ENCODE measurements at places on chromosomes 7 and 10. TPM values are rescaled to one million over a fixed set of nuclear protein-coding genes. Genes with fewer than 3 reads are reported as not detected.

DNA sequence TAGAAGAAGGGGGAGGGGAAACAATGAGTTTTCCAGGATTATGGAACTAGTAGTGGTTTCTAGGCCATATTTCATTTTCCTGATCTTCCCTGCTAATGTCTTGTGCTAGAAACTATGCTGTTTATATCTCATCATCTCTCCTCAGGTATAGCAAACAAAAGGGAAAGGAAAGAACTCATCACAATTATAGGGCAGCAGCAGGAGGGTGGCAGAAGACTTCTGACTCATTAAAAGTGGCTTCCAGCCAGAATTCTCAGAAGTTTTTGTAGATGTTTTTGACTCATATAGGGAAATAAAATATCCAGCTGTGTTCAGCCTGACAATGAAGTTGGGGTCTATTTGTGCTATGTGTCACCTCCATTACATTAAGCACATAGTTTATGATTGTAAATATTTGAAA, 6.5 kb downstream of the AHR start:
- peak; percentile 37 for DNase-seq

GRCh38 chr7:41058986-41059741, 643.7 kb downstream of the INHBA start:
- no peak for DNase-seq

DNA sequence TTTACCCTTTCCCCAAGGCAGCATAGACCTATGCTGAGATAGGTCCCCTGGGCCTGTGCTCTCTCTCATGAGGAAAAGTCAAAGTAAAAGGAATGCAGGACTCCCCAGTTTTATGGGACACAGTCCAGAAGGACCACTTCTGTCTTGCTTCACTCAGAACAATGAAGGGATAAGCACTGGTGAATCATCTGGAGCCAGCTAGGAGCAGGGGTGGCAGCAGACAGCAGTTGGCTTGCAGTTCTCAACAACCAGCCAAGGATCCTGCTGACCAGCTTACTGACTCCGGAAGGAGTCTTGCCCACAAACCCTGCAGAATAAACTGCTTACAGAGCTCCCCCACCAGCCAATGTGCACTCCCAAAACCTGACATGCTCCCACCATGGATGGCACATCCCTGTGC, 152.1 kb upstream of the GHITM start:
- DNase-seq, result no peak

GRCh38 chr10:57303566-57303965, 942.5 kb upstream of the ZWINT start:
- DNase-seq, result no peak

DNA sequence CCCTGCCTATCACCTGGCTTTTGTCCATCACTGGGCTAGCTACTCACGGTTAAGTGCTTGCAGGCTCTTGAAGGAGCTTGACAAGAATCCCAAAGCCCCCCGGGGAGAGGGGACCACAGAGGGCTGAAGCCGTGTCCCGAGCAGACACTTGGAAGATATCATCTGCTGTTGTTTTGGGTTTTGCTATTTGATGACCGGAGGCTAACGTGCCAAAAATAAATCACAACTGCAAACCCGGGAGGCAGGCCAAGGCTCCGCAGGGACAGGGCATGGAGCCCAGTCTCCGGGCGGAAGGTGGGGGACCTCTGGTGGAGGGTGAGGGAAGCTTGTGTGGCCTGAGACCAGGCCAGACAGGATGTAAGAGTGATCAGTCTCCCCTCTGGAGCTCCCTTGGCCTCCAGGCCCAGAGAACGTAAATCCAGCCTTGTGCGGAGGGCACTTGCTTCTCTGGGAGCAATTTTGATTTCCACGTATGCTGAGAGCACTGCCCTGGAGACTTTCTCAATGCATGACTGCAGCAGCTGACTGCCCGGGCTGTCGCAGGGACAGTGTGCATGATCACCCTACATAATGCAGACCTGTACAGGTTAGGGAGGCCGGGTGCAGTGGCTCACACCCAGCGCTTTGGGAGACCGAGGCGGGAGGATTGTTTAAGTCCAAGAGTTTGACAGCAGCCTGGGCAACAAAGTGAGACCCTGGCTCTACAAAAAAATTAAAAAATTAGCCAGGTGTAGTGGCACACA, at the start of gene PHKG1:
Gene PHKG1 (minus strand): TSS at position 164 of the 743 bp plus-strand sequence. CDS start 4,011 bp downstream, outside the sequence.
- no peak for DNase-seq

DNA sequence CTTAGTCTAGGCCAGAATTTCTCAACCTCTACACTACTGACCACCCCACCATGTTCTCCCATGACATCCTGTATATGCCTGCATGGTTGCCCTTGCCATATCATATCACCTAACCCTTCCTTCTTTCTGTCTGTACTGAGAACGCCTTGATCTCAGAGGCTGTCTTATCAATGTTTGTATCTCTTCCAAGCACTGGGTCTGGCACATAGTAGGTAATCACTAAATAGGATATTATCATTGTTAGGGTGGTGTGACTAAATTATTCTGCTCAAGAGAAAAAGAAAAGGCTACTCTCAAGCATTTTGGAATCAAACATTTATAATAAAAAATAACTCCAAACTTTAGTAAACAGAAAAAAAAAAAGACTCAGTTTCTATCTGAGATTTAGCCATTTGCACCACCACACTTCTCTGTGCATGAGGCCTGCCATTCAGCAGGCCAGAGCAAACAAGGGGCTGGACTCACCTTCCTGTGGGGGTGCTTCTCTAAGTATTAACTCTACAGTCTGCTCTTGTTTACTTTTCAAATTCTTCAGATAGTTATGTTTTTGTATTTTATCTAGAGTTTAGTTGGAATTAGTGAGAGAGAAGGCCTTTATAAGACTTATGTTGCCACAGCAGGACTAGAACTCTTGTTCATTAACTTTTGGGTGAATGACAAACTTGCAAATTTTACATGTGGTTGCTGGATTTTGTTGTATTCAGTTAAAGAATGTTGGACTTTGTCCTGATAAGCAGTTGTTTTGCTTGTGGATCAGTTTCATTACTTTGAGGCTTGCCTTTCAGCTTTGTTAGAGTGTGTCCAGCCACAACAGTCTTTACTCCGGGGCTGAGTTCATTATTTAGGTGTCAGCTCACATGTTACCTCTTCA, 5.4 kb downstream of the AGBL3 start:
- no peak for DNase-seq

DNA sequence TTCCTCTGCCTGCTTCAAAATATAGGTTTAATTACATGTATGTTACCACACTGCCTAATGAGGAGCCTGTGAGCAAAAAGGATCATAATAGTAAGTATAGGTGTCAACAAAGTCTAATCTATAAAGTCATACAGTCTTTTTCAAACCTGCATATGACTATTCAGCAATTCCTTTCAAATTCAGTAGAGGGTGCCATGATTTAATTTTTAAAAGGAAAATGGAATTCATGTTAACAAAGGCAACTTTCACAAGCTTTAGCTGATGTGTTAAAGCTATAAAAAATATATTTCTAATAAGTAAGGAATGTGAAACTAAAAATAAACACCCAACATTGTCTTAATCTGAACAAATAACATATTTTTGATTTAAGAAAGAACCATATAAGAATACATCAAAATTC, 52.1 kb downstream of the MPP7 start:
- DNase-seq, result no peak

GRCh38 chr10:46239993-46240683, 46.7 kb upstream of the ANTXRL start:
- DNase-seq, result no peak

DNA sequence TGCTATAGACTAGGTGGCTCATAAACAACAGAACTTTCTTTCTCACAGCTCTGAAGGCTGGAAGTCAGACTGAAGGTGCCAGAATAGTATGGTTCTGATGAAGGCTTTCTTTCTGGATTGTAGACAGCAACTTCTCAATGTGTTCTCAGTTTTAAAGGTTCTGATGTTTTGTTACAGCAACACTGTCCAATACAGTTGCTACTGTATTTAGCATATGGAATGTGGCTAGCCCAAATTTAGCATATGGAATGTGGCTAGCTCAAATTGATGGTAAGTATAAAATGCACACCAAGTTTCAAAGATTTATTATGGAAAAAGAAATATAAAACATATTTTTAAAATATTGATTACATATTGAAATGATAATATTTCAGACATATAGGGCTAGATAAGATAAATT, 145.3 kb downstream of the MBL2 start:
- DNase-seq, result no peak

- peak; percentile 70 for DNase-seq
Observed at GRCh38 chr7:94436018-94436604, 41.4 kb downstream of the COL1A2 start.

DNA sequence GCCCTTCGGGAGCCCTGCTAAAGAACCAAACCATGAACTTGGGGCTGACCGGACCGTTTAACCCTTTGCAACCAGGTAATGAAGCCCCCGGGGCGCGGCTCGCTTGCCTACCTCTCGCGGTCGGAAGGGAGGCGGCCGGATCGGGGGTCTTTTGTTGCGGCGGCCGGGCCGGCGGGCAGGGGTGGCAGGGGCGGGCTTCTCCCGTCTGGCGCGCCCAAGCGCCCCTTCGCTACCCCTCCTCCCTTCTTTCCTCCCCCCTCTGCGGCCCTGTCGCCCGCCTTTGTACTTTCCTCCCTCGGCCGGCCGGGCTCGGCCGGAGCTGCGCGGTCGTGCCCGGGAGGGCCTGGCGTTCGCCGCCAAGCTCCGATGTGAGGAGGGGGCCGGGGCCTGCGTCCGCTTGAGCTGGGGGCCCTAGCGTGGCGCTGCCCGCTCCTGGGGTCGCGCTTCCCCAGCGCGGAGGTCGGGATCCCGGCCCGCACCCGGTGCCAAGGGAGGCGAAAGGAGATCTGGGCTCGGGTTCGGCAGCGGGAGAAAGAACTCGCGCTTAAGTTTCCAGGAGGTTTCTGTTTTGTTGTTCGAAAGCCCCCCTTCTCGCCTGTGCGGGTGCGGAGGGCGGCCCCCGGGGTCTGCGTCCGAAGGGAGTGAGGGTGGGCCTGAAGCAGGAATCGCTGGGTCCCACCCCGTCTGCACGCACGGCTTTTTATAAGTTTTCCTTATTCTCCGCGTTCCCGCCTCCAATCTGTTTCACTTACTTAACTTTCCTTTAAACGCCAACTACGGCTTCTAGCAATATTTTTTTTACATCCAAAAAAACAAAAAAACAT, 436.8 kb upstream of the GALNT17 start:
- peak; percentile 10 for DNase-seq

DNA sequence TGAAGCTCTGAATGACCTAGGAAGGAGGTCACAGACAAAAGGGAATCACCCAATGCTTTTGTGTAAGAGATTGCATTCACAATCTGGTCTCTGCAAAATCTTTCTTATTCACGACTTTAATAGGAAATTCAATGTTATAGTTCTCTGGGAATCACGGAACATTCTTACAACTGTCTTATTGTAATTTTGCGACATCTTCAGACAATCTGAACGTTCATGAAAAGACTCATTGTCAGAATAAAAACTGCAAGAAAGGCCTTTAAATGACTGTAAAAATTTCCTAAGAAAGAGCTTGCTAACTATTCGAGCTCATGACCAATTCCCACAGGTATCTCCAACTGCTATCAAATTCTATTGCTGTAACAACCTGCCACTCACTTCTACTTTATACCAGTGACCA, 130.7 kb downstream of the DGKI start:
- no peak for DNase-seq

- peak; percentile 74 for DNase-seq
Observed at GRCh38 chr10:52779541-52780390, 7.2 kb upstream of the MBL2 start.

DNA sequence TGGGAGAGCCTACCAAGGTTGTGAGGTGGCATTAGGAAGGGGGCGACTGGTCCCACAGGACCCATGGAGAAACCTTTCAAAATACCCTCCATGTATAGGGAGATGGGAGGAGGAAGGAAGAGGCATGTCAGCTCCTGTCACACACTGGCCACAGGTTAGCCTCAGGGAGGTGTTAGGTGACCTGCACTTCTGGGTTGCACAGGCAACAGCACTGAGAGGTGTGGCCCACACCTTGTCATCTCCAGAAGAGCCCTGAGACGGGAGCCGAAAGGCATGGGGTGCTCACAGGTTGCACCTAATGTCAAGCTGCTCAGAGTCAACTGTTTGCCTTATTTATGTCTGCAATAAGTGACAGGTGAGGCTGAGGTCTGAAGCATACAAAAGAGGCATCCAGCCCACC, 14.6 kb upstream of the USP6NL start:
- DNase-seq, result no peak

DNA sequence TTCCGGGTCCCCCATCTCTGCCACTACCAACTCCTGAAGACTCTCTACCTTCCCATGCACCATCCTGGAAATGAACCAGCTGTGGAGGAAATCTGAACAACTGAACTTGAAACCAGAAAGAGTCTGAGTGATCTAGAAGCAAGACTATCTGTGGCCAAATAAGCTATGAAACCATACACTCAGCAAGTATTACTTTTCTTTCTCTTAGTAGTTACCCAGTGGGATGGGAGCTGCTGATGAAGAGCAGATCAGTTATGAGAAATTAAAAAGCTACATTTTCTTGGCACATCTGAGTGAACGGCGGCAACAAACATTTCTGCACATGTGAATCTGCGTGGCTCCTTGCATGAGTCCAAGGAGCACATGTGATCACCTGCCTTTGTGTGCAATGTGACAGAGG, 31.6 kb upstream of the AGK start:
- DNase-seq, result no peak

DNA sequence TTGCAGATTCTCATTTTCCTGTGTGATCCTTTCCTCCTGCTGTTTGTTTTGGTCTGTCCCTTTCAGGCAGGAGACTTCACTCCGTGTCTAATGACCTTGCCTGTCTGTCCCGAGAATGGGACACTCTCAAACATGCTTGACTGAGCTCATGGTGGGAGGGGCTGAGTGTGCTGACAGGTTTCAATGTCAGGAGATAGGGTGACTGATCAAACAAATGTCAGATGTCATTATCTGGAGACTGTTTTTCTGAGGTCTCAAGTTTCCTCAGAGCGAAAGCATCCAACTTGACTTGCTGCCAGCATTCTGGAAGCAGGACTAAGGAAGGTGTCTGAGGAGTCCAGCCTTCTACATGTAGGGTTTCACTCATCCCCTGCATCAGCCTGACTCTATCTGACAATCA, 228.8 kb upstream of the KIAA1217 start:
- no peak for DNase-seq

- no peak for DNase-seq
Observed at GRCh38 chr10:52442576-52442975, 128.5 kb downstream of the DKK1 start.

Gene GPR26
- total RNA-seq, result not detected

Gene ATRNL1
- total RNA-seq, result 0.21 TPM

Gene CCL26
- not detected for total RNA-seq

Gene OR13A1
- total RNA-seq, result not detected

Gene FRAT1
- total RNA-seq, result 1.3 TPM

Gene AOAH
- total RNA-seq, result 10.0 TPM

Gene SEC61G
- total RNA-seq, result 78.4 TPM

Data from activated CD4-positive, alpha-beta T cell treated with anti-CD3 and anti-CD28 coated beads for 36 hours (primary cell).